Adipocyte (in vitro differentiated cells): ENCODE measurements at places on chromosomes 6 and 20.

DNA sequence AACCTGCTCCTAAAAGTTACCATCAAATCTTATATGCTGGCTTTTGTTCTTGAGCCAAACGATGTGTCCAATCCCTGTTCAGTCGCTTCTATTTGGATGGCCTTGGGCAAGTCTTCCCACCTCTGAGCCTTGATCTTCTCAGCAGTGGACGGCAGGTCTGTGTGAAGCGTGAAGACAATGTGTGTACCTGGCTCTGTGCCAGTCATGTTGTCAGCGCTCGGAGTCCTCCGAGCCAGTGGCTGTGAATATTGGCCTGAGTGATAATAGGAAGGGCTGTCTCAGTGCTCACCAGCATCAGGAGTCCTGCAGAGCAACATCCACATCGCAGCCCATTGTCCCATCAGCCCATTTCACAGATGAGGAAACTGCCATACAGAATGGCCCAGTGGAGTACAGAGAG is 219.0 kb downstream of the CDC5L start:
- DNase-seq: no peak

- no peak for DNase-seq
Measured at GRCh38 chr6:27882624-27883023, 29.6 kb downstream of the OR2B2 start.

DNA sequence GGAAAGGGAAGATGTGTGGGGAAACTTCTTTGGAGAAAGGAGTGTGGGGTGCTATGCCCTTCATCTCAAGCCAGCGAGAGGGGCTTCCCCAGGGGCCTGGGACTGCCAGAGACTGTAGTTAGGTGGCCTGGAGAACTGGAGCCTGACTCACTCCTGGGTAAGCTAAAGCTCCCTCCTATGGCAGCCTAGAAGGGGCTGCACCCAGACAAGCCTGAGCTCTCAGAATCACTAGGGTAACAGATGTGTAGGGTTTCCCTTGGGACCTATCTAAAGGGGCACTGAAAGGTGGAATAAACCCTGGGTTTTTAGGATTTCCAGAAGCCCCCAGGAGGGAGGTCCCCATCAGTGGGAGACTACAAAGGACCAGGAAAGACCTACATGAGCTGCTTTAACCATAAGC is 1.6 kb upstream of the ARMC2 start:
- no peak for DNase-seq

DNA sequence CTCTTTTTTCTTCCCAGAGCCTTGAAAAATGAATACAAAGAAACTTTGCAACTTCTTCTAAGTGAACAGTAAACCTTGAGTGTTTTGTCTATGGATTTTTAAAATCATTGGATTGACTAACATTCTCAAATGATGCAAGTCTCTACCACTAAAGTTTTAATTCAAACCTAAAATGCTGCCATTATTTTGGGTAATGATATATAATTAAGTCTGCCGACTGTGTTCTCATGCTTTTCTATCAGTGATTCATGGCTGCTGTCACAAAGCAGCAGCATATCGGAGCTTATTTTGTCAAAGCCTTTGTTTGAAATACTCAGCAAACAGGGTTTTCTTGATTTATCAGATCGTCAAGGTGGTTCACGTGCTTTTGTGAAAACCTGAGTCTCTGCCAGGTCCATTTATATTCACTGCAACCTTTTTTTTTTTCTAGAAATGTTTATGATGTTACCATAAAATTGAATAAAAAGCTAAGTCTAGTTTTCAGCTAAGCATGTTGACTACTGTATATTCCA is 96.3 kb downstream of the GJA1 start:
- DNase-seq: no peak
